HCT116 (cell line): ENCODE measurements at places on chromosomes 6 and 20.
A peak's percentile ranks its signal among the peaks of the same experiment; 100 is the strongest.

DNA sequence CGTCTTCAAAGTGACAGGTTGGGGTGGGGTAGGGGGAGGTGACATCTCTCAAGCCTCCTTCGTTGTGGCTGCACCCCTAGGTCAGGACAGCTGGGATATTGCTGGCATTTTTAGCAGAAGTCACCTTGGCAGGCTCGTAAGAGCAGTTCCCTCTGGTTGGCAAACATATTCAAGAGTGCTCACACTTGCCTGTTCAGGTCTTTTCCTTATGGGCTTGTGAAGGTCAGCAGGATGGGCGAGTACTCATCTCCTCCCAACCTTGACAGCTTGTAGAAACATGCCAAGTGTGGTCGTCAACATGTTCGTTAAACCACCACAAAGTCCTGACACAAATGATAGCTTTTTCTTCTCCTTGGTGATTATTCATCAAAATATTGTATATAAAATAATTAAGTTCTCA is 113.6 kb downstream of the HDGFL1 start:
- no peak for DNase-seq

DNA sequence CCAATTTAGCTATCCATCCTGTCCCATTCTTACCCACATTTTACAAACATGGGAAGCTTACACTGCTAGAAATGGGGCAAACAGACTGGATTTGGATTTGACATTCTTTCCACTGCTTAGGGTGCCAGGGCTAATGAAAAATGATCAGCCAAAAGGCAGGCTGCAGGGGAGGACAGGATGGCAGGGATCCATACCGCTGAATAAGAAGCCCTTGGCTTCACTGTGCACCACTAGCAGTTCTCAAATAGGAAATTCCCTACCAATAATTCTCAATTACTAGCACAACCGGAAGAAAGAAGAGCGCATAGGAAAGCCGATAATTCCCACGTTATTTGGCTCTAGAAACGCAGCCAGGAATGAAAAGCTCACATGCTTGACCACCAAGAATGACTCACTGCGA is 73.1 kb downstream of the NDUFAF5 start:
- DNase-seq: no peak

DNA sequence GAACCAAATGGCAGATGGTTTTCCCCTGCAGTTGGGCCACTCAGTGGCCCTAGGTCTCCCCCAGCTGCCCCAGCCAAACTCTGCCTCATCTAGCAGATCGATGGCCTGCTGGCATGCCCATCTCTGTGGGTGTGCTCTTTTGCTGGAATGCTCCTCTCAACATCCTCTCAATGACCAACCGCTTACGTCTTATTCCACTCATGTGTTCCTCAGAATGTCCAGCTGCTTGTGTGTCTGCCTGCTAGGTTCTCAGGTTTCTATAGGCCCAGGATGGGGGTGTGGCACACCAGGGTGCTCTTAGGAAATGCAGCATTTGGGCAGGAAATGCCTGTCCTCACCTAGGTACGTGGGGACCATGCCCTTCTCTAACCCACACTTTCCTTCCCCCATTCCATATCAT is 509.9 kb upstream of the SYNCRIP start:
- no peak for DNase-seq

DNA sequence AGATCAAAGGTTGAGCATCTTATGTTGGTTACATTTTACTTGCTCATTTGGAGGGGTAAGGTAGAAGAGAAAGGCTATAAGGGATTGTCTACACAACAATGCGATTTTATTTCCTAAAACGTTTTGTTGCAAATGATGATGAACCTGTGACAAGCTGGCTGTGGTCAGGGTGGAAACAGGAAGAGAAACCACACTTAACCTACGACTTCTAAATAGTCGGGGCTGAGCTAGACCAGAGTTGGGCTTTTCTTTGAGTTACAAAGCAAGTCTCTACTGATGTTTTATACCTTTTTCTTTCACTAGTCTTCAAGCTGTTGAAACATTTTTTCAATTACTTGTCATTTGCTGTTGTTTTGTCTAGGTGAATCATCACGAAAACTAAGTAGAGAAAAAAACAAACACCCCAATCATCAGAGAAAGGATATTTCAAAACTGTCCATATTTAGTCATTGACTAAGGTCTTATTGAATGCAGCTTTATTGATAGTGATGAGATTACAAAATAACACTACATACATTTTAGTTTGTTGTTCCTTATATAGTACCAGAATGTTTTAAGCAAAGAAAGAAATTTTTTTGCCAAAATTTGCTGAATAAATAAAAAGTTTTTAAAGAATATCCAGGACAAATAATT is 18.0 kb downstream of the KLHL31 start:
- no peak for DNase-seq

DNA sequence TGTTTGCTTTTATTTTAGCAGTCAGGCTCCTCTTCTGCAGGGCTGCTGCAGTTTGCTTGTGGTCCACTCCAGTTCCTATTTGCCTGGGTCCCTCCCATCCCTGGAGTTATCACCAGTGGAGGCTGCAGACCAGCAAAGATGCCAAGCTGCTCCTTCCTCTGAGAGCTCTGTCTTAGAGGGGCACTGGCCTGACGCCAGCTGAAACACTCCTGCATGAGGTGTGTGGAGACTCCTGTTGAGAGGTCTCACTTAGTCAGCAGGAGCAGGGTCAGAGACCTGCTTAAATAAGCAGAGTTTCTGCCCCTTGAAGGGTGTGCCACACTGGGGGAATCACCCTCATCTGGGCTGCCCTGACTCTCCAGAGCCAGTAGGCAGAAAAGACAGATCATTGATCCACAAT is 16.2 kb upstream of the WFDC8 start:
- no peak for DNase-seq

DNA sequence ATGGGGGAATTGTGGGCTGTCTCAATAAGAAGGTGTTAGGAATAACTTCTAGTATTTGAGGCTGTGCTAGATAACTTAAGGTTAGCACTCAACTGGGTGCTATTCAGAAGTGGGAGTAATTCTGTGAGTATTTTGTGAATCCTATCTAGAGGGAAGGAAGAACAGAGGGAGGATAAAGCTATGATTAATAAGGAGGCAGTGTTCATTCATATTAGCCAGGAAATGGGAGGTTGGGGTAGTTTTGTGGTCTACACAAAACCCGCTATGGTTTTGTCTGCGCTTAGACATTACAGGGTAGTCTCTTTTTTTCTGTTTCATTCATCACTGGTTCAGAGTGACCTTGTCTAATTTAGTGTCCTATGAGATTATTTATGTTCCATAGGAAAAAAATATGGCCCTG is 341.0 kb downstream of the ARHGAP18 start:
- DNase-seq: no peak

- DNase-seq: no peak
Measured at GRCh38 chr20:33232486-33233072, 3.2 kb upstream of the BPIFA1 start.

- DNase-seq: no peak
Measured at GRCh38 chr6:114030767-114031166, 59.8 kb upstream of the HDAC2 start.

DNA sequence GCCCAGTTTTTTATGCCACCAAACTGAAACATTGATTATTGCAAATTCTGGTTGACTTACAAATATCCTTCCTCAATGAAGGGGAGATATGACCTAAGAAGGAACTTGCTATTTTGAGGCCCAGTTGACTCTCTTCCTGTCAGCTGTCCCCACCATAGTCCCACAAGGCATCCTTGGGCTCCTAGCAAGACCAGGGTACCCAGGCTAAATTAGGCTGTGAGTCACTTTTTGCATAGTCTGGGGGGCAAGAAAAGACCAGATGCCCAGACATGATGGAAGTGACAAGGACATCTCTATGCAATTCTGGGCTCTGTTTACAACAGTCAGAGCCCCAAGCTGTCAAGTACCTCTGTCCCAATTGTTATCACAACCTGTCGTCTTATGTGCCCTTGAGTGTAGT is 31.8 kb upstream of the MAFB start:
- no peak for DNase-seq

DNA sequence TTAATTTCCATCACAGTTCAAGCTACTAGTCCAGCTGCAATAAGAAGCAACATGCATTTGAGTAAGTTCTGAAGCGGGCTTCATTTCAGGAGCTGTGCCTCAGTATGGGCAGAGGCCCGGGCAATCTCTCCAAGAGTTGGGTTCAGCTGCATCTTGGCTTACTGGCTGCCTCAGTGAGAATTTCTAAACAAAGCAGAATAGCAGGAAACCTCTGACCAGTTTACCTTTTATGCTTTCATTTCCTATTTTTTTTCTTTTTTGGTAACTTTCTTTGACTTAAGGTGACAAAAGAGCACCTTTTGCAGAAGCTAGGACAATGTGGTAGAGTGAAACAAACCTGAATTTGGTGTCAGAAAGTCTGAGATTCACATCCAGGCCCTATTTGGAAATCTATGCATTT is 51.0 kb upstream of the FBXO30 start:
- DNase-seq: no peak

GRCh38 chr6:38591439-38591838 is 48.3 kb downstream of the BTBD9 start:
- no peak for DNase-seq

GRCh38 chr6:99967052-99967451 is 27.0 kb downstream of the MCHR2 start:
- DNase-seq: no peak

DNA sequence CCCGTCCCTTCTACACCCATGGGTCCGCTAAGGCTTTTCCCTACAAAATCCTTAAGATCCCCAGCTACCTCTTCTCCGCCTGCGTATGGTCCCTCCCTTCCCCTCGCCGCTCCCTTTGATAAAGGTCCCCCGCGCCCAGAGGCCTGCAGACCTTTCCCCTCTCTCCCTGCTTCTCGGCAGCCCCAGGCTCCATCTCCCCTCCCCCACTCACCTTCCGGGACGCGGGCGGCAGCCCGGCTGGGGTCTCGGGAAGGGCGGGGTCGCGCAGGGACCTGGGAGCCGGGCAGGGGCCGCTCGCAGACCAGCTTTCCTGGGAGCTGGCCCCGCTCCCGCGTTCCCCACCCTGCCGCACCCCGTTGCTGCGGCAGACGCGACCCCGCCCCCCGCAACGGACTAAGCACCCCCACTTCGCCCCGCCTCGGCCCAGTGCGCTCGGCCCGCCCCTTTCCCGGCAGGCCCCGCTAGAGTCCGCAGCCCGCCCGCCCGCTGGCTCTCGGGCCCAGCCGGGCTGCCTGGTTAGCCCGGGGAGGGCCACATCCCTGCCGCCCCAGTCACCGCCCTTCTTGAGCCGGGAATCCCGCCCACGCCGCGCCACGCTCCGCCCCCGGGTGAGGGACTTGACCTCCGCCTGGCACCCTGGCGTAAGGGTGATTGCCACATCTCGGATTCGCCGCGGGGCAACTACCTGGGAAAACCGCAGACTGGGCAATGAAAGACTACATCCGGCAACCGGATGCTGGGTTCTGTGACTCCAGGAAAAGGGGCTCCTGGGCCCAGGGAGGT is at the start of gene FLOT1:
FLOT1 (minus strand) TSS at position 372 of the 783 bp plus-strand sequence. CDS start 498 bp downstream, outside the sequence.
- DNase-seq: peak; percentile 94
